ENCODE measurements at places on chromosomes 7 and 10.

DNA sequence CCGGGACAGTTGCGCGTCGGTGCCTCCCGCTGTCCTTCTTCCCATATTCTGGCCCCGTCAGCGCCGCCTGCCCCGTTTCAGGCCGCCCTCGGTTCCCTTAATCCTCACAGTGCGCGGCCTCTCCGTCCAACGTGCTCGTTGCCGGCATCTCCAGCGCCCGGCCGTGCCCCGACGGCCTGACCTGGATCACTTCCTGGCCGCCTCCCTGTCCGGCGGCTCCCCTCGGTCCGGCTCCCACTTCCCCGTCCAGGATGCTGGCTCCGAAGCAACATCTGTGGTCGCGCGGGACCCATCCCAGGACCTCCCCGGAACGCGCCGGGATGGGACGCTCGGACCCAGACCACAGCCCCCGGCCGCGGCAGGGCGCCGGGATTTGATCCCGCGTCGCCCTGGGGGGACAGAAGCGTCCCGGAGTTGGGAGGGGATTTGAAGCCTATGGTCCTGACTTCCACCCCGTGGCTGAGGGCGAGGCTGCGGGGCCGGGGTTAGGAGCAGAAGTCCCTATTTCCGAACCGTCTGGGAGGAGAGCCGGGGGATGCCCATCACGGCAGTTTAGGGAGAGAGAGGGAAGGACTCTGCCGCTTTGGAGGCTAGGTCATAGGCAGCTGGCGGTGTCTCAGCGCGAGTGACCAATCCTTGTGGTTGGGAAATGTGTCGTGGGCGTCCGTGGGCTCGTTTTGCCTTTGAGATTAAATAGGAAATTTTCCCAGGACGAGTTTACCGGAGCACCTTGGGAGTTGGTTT, 53.8 kb downstream of the KCTD7 start:
- peak; percentile 36 for DNase-seq

DNA sequence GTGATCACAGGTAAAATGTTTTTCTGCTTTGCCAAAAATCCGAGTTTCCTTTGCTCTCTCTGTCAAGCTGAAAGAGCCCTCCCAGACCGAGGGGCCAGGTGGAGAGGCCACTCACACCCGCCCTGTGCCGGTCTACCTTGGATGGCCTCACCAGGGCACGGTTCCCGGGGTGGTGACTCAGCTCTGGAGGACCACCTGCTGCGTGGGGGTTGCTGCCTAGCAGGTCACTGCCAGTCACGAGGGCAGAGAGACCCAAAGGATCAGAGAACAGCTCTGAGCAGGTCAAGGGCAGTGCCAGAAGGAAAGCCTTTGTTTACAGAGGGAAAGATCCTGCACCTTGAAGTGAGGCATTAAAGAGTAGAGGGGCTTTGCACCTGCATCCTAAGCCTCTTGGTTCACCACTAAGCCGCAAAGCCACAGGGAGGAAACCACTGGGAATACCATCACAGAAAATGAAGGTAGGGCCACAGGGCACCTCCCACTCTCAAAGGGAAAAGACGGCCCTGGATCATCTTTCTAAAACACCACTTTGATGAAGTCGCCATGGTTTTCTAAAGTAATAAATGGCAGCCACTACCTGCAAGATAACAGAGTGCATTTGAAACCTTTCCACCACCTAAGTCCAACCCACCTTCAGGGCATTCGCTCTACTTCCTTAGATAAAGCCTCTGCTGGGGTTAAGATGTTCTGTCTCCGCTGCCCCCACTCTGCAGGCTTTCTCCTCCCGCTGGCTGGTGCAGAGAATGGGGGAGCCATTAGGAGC, 160.3 kb upstream of the KLF14 start:
- no peak for DNase-seq

- no peak for DNase-seq
These were observed 297.8 kb downstream of the DNAJB6 start for GRCh38 chr7:157634401-157635147.

- DNase-seq: no peak
These were observed 12.1 kb downstream of the CSTF2T start for GRCh38 chr10:51687296-51687695.

- DNase-seq: peak; percentile 22
These were observed 16.3 kb upstream of the ZMIZ1 start for GRCh38 chr10:79052291-79053080.

DNA sequence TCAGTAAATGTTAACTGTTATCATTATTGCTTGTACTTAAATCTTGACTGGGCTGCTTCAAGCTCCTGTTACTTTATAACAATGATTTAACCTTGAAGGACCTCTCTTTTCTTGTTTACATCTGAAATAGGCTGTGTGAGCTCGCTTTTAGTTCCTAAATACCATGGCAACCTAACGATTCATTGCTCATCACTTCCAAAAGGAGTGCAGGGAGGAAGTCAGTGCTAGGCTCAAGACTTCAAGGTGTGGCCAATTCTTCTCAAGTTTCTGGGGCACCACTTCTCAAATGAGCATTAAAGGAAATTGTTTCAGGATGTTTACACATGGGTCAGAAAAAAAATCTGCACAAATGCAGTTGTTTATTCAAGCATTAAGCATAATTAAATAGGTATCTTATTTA, 284.2 kb downstream of the MTERF1 start:
- DNase-seq: no peak

- DNase-seq: no peak
These were observed 104.2 kb downstream of the FAM204A start for GRCh38 chr10:118237930-118238329.

- no peak for DNase-seq
These were observed 139.2 kb downstream of the CHCHD3 start for GRCh38 chr7:132942701-132943100.
